IMR-90 (cell line): ENCODE measurements at places on chromosomes 1 and 21. TPM values are rescaled to one million over a fixed set of nuclear protein-coding genes. Genes with fewer than 3 reads are reported as not detected.
A peak's percentile ranks its signal among the peaks of the same experiment; 100 is the strongest.

GRCh38 chr1:10936998-10937901 lies 75.2 kb upstream of the TARDBP start:
- peaks cover 2% of the 10 kb centered on the region; the same call in 1 of the 2 replicates for H3K4me1 ChIP-seq
- no peak overlapping the region for H3K4me3 ChIP-seq
- H3K36me3 ChIP-seq, result no peaks in the 10 kb centered on the region
- DNase-seq, result no peak
- H3K27me3 ChIP-seq, result peaks cover 18% of the 10 kb centered on the region; the same call in 1 of the 2 replicates

- H3K4me3 ChIP-seq, result no peak overlapping the region
- H3K27me3 ChIP-seq, result no peaks in the 10 kb centered on the region
- H3K27ac ChIP-seq, result no peak overlapping the region
- DNase-seq, result no peak
- no peaks in the 10 kb centered on the region for H3K4me1 ChIP-seq
Measured at GRCh38 chr1:40956407-40956806, 23.1 kb upstream of the CTPS1 start.

The KCNT2 gene
- 0.56 and 0.72 TPM in 2 replicates for total RNA-seq

The OR6N1 gene
- total RNA-seq, result not detected in 2 replicates

DNA sequence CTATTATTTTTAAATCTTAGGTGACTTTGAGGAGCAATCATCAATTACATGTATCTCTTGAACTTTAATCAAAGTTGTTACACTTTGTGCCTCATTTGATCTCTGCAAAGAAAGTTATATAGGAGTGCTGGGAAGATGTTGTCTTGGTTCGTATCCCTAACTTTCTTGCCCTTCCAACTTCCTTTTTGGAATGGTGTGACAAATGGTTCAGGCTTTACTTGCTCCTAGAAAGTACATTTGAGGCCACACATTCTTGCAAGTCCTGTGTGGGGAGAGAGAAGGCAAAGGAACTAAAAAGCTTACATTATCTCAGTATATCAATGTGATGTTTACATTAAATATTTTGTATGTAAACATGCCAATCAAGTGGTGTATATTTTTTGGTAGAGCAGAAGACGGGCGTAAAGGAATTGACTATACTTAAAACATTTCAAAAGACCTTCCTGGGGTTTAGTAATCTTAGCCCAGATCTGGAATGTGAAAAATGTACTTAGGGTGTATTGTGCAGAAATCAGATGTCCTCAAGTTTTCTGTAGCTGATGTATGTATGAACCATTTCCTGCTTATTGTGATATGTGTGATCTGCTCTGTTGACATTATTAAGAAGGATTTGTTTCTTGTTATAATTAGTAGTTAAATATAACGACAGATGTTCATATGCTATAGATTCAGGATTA lies 59.2 kb downstream of the USP25 start:
- H3K36me3 ChIP-seq, result no peaks in the 10 kb centered on the region
- H3K27ac ChIP-seq, result no peak overlapping the region
- DNase-seq, result peak; percentile 33
- no peak overlapping the region for H3K4me3 ChIP-seq

The PAPPA2 gene
- 0.18 and 0.28 TPM in 2 replicates for total RNA-seq

DNA sequence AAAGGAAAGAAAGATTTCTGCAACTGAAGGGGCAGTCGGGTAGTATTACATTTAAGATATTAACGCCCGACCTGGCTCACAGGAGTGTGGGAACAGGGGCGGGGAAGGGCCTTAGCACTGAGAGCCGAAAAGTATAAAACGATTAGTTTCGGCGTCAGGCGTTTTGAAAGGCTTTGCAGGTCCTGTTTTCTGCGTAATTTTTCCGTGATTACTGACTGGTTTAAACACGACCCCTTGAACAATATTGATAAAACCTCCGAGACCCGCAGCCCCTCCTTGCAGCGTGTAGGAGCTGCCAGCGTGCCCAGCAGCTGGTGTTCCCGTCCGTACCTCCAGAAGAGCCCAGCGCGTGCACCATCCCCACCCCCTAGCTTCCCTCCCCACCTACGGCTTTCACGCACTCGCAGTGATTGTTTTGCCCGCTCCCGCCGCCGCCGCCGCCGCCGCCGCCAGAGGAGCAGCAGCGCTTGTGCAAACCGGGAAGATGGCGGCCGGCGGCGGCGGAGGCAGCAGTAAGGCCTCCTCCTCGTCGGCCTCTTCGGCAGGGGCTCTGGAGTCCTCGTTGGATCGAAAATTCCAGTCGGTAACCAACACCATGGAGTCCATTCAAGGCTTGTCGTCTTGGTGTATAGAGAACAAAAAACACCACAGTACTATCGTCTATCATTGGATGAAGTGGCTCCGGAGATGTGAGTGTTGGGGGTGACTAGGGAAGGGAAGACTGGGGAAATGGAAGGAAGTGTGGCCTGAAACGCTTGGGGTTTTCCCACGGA lies 470 bp downstream of the RPRD2 start:
- peak overlapping the region; percentile 98 for H3K27ac ChIP-seq
- no peaks in the 10 kb centered on the region for H3K4me1 ChIP-seq
- peak overlapping the region; percentile 59 for H3K4me3 ChIP-seq
- no peaks in the 10 kb centered on the region for H3K27me3 ChIP-seq
- H3K36me3 ChIP-seq, result no peaks in the 10 kb centered on the region

The NGF gene
- 8.3 and 12.5 TPM in 2 replicates for total RNA-seq

DNA sequence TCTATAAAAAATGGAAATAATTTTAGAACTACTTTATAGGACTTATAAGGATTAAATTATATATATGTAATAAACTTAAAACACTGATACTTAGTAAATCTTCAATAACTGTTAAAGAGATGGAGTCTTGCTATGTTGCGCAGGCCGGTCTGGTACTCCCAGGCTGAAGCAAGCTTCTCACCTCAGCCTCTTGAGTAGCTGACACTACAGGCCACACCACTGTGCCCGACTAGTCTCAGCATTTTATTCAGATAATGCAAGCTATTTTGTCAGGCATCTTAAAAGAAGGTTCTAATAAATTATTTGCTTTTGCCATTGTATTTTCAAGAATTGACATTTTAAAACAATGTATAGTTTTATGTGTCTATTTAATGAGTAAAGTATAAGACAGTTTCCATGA lies 20.8 kb downstream of the CNST start:
- DNase-seq, result no peak
- no peak overlapping the region for H3K4me3 ChIP-seq
- H3K4me1 ChIP-seq, result peaks cover 18% of the 10 kb centered on the region
- H3K27ac ChIP-seq, result peak overlapping the region; percentile 85
- no peaks in the 10 kb centered on the region for H3K27me3 ChIP-seq

- no peak overlapping the region for H3K4me3 ChIP-seq
- no peaks in the 10 kb centered on the region for H3K36me3 ChIP-seq
- no peaks in the 10 kb centered on the region for H3K4me1 ChIP-seq
- DNase-seq, result no peak
Measured at GRCh38 chr1:226581650-226582330, 33.2 kb downstream of the STUM start.

The HJV gene
- not detected in 2 replicates for total RNA-seq

The RCSD1 gene
- total RNA-seq, result not detected in 2 replicates

- no peak overlapping the region for H3K27ac ChIP-seq
- no peaks in the 10 kb centered on the region for H3K4me1 ChIP-seq
- H3K36me3 ChIP-seq, result no peaks in the 10 kb centered on the region
- no peak overlapping the region for H3K4me3 ChIP-seq
- no peaks in the 10 kb centered on the region for H3K27me3 ChIP-seq
- no peak for DNase-seq
Measured at GRCh38 chr1:81578867-81579266, 221.9 kb upstream of the ADGRL2 start.

- H3K4me3 ChIP-seq, result no peak overlapping the region
- H3K36me3 ChIP-seq, result no peaks in the 10 kb centered on the region
- peak overlapping the region; percentile 38 for H3K27ac ChIP-seq
- H3K4me1 ChIP-seq, result peaks cover 26% of the 10 kb centered on the region
Measured at GRCh38 chr1:8078176-8078671, 52.1 kb upstream of the ERRFI1 start.

The TRIM33 gene
- 40.0 and 40.1 TPM in 2 replicates for total RNA-seq

DNA sequence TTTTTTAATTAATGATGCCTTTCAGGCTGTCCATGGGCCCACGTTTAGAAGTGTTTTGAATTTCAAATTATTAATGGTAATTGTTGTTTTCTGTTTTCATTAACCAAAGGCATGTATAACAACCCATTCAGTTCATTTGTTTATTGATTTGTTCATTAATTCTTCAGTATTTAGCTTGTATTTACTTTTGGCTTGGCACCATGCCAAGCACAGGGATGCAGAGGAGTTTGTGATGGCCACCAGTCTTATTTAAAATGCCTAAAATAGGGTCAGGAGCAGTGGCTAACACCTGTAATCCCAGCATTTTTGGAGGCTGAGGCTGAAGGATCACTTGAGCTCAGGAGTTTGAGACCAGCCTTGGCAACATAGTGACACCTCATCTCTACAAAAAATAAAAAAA lies 75.3 kb downstream of the ROR1 start:
- H3K36me3 ChIP-seq, result no peaks in the 10 kb centered on the region
- DNase-seq, result no peak
- H3K27me3 ChIP-seq, result no peaks in the 10 kb centered on the region
- H3K4me1 ChIP-seq, result peaks cover 1% of the 10 kb centered on the region; the same call in 1 of the 2 replicates

The TRAF3IP3 gene
- total RNA-seq, result 0.18 TPM in 1 of 2 replicates, not detected in the other

The OR2M2 gene
- total RNA-seq, result not detected in 2 replicates

GRCh38 chr1:97565886-97566285 lies 354.9 kb downstream of the DPYD start:
- H3K27me3 ChIP-seq, result no peaks in the 10 kb centered on the region
- no peak overlapping the region for H3K27ac ChIP-seq
- H3K4me3 ChIP-seq, result no peak overlapping the region
- H3K36me3 ChIP-seq, result no peaks in the 10 kb centered on the region

- DNase-seq, result no peak
- no peaks in the 10 kb centered on the region; the same call in 1 of the 2 replicates for H3K4me1 ChIP-seq
- no peak overlapping the region for H3K27ac ChIP-seq
- no peaks in the 10 kb centered on the region for H3K36me3 ChIP-seq
Measured at GRCh38 chr1:94103608-94104007, 17.3 kb downstream of the ABCA4 start.

DNA sequence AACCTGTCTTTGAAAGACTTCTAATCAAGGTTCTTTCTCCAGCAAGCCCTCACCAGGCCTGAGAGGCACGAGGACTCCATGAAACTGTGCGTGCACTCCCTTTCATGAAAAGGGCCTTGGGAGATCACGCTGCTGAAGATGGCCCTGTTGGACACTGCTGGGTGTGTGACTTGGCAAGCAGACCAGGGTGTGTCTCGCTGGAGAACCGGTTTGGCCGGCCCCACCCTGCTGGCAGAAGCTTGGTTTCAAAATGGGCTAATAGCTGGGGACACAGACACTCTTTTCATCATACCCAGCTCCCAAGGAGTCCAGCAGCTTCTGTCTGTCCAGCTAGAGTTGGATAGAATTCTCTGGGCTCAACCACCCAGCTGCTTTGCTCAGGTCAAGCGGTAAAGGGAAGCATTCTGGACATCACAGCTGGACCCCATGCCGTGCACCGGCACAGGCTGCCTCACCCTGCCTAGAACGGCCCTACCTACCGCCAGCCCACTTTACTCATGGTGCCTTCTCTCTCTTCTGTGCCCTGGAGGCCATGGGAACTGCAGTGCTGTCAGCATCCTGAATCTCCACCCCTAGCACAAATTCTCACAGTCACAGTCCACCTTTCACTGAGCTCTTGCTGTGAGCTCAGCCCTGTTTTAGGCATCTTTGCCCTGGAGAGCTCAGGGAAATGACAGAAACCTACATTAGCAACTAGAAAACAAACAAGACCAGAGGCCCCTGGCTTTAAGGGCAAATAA lies 24.6 kb downstream of the PKP1 start:
- H3K4me1 ChIP-seq, result no peaks in the 10 kb centered on the region
- H3K27me3 ChIP-seq, result peaks cover 88% of the 10 kb centered on the region
- H3K27ac ChIP-seq, result no peak overlapping the region
- no peak overlapping the region for H3K4me3 ChIP-seq
- H3K36me3 ChIP-seq, result no peaks in the 10 kb centered on the region

GRCh38 chr1:21257431-21258135 lies 32.7 kb downstream of the ECE1 start:
- H3K27ac ChIP-seq, result no peak overlapping the region
- DNase-seq, result no peak
- peaks cover 48% of the 10 kb centered on the region for H3K36me3 ChIP-seq
- no peaks in the 10 kb centered on the region for H3K27me3 ChIP-seq
- H3K4me3 ChIP-seq, result no peak overlapping the region

DNA sequence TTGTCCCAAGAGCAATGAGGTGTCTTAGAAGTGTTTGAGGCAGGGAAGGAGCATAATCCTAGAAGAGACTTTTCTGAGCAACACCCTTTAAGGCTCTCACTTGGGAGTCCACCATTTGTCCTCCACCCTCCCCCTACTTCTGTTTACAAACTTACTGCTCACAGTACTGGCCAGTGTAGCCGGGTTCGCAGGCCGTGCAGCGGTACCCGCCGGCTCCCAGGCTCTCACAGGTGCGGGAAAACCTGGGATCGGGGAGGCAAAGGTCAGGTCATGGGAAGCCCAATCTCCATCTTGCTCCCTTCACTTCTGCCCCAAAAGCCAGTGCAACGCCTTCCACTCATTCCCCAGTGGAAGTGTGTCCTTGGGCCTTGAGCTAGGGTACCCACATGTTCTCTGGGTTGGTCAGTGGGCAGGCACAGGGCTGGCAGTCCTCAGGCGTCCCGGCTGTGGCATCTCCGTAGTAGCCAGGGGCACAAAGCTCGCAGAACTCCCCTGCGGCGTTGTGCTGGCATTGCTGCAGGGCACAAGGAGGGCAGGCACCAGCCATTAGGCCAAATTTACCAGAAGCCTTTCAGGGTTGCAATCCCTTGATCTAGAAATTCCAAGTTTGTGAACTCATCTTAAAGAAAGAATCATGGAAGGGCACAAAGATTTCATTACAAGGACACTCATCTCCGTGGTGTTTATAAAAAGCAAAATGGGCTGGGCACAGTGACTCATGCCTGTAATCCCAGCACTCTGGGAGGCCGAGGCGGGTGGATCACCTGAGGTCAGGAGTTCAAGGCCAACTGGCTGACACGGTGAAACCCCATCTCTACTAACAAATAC lies 49.8 kb downstream of the LDLRAD2 start:
- DNase-seq, result peak; percentile 78
- H3K36me3 ChIP-seq, result peaks cover 75% of the 10 kb centered on the region
- H3K4me1 ChIP-seq, result peaks cover 6% of the 10 kb centered on the region
- H3K27ac ChIP-seq, result peak overlapping the region; percentile 62
- H3K27me3 ChIP-seq, result no peaks in the 10 kb centered on the region
- H3K4me3 ChIP-seq, result no peak overlapping the region

The GRHL3 gene
- not detected in 2 replicates for total RNA-seq

DNA sequence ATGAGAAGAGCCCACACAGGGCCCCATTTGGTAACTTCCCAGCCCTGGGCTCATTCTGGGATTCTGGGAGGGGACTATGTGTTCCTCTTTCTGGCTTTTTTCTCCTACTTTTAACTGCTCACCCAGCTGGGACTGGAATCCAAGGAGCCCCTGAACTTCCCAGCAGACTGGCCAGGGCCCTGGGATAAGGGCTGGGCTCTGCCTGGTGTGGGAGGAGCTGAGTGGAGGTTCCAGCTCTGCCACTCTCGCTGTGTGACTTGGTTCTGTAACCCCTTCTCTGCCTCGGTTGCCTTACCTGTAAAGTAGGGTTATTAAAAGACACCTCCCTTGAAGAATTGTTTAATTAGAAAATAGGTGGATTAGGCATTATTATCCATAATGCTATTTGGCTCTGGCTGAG lies 19.6 kb upstream of the EPB41 start:
- H3K27ac ChIP-seq, result no peak overlapping the region
- H3K4me1 ChIP-seq, result no peaks in the 10 kb centered on the region; the same call in 1 of the 2 replicates
